ENCODE measurements at places on chromosomes 1 and 21.

- peak; percentile 51 for DNase-seq
These were observed 38.2 kb downstream of the MRPL39 start for GRCh38 chr21:25569084-25569483.

DNA sequence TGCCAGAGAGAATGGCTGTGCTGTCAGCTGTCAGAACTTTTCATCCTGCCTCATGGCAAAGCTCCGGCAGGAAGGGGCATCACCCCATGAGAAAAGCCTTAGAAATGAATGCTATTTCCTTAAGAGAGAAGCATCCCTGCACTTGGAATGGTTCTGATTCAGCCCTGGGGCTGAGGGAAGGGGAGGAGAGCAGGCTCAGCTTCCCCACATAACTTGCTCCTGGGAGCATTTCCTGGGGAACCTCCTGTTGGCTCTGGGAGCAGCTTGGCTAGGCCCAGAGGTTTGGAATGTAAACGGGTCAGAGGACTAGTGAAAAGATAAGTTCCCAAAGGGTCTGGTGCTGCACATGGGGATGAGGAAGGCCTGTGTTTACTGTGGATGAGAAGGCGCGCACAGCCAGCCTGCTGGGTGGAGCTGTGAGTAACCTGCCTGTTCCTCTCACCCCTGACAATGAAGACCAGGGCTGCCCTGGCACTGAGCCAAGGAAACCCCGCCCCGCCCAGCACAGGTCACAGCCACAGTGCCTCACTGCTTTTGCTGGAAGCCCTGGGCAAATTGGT lies 5.0 kb downstream of the PRELP start:
- DNase-seq, result peak; percentile 48

- DNase-seq, result peak; percentile 78
These were observed 5.8 kb downstream of the KISS1 start for GRCh38 chr1:204190212-204191211.

GRCh38 chr1:57033222-57034001 lies 67.6 kb upstream of the C8B start:
- DNase-seq, result no peak

GRCh38 chr1:55179177-55179835 lies 35.9 kb downstream of the USP24 start:
- peak; percentile 46 for DNase-seq

GRCh38 chr1:175070818-175071217 lies 3.2 kb downstream of the TNN start:
- no peak for DNase-seq

GRCh38 chr1:196114193-196114592 lies 494.0 kb downstream of the KCNT2 start:
- peak; percentile 68 for DNase-seq

GRCh38 chr1:222889440-222889839 lies 74.6 kb downstream of the DISP1 start:
- peak; percentile 17 for DNase-seq

DNA sequence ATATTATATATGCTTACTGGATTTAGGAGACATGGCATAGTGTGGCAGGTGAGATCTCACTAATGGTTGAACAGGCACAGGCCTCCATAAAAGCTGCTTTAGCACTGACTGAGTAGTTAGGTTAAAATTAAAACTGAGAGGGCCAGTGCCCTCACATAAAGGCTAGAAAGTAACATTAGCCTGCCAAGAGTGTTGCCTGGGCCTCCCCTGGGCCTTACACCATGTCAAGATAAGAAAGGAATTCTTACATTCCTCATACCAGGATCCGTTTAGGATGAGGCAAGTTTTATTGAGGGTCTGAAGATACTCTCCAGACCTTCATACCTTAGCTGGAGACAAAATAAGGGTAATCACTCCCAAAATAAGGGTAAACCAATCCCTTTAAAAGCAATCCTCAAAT lies 1011.8 kb downstream of the PLA2G4A start:
- peak; percentile 14 for DNase-seq

- no peak for DNase-seq
These were observed 5.2 kb downstream of the FNDC10 start for GRCh38 chr1:1594602-1595260.

GRCh38 chr1:62356257-62356835 lies 37.1 kb upstream of the KANK4 start:
- DNase-seq, result peak; percentile 92

GRCh38 chr1:23188434-23188884 lies 19.8 kb upstream of the LUZP1 start:
- DNase-seq, result no peak

GRCh38 chr1:6172549-6172948 lies 7.6 kb downstream of the CHD5 start:
- no peak for DNase-seq

GRCh38 chr1:199297887-199298286 lies 659.0 kb downstream of the PTPRC start:
- no peak for DNase-seq

GRCh38 chr21:36494557-36494956 lies 14.6 kb upstream of the CLDN14 start:
- no peak for DNase-seq

- no peak for DNase-seq
These were observed 55.1 kb downstream of the RBM11 start for GRCh38 chr21:14271053-14271452.

- no peak for DNase-seq
These were observed 3.8 kb upstream of the USP25 start for GRCh38 chr21:15725949-15726348.

GRCh38 chr21:43308101-43308814 lies 118.7 kb downstream of the SIK1 start:
- no peak for DNase-seq

DNA sequence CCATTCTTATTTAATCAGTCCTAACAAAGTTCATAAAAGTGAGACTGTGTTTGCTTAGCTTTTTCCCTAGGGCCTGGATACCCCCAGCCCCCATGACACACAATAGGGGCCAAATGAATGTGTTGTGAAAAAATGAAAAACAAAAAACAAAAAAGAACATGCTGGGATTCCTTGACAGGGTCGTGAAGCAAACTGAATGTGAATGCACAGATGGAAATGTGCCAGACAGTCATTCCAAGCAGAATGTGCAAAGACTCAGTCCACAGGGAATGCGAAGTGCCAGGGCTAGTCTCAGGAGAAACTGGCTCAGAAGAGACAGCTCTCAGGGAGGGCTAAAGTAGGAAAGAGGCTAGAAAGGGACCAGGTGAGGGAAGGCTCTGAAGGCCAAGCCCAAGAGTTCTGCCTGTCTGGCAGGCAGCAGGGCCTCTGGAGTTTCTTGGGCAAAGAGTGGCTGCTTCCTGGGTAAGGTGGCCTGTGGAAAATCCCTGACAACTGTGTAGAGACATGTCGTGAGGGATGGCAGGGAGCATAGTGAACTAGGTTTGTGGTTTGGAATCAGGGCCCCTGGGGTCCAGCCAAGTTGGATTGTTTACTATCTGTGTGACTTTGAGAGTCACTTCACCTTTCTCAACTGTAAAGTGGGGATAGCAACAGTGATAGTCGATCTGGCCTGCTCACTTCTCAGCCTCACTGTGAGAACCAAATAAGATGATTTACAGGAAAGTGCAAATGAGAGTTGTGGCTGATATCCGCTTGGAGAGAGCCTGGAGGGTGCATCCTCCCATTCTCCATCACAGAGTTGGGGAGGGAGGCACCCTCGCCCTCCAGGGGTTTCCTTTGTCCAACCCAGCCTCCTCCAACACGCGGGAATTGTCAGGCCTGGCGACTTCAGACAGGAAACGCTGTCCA lies 1.2 kb upstream of the ADAM15 start:
- DNase-seq, result no peak

DNA sequence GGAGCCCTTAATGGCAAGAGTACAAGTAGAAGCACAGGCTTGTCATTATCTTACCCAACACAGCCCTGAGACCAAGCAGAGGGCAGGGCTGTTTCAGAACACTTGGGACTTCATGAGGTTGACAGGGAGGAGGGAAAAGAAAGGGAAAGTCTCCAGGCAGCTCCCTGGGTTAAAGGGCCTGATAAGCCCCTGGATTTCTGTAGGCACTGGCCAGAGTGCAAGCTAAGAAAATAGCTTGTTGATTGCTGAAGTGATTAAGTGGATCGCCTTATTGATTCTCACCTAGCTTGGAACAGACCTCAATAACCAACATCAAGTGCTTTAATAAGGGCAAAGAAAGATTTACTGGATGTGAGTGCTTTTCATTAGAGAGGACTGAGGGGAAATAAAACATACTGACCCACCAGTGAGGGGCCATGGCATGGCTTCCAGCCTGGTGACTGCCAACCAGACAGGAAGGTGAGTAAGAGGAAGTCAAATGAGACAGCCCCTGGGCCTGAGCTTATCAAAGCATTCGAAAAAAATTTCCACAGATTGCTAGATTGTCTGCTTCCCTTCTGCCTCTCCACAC lies 121.4 kb upstream of the NFIA start:
- DNase-seq, result peak; percentile 49

- no peak for DNase-seq
These were observed 3.8 kb downstream of the IFI44L start for GRCh38 chr1:78624035-78624434.

- DNase-seq, result no peak
These were observed 81.0 kb downstream of the PDE9A start for GRCh38 chr21:42734323-42734971.

DNA sequence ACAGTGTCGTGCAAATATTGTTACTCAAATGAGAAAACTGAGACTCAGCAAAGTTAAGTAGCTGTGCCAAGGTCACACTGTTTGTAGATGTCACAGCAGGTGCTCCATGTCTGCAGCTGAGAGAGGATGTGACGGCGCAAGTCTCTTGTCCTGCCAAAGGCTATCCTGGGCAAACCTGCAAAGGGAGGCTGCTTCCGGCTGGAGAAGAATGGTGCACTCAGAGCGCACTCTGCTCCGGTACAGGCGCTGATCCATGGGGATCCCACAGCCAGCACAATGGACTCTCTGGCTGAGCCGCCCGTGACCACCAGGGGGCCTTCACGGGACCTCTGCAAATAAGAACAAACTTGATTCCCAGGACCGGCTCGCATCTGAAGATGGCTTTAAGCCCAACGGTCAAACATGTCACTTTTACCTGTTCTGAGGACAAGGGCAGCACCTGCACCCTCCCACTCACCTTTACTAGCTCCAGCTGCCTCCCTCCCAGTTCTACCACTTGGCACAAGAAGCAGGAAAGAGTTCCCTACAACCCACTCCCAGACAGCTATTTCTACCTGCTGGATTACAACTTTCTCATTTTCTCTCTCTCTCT lies 21.9 kb downstream of the RD3 start:
- DNase-seq, result peak; percentile 69

- DNase-seq, result no peak
These were observed 69.4 kb downstream of the PKN2 start for GRCh38 chr1:88753506-88753905.

DNA sequence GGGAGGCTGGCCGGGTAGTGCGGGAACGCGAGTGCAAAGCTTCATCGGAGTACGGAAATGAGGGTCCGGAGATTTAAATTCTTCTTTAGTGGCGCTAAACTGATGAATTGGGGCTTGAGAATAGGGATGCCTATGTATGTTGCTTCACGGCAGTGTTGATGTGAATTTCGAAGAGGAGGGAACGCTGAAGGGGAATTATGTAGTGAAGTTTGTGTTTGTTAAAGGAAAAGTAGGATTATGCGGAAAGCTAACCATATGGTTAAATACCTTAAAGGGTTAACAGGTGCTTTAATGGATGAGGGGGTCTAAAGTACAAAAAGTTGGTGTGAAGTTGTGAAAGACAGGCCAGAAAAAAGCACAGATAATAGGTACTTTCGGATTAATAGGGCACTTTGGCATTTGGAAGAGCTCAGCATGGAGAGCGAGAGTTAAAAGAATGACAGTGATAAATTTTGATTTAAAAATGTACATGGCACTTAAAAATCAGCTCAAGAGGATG lies 1.4 kb downstream of the HS2ST1 start:
- DNase-seq, result no peak

GRCh38 chr1:209742409-209743144 lies 13.3 kb upstream of the TRAF3IP3 start:
- DNase-seq, result peak; percentile 81

DNA sequence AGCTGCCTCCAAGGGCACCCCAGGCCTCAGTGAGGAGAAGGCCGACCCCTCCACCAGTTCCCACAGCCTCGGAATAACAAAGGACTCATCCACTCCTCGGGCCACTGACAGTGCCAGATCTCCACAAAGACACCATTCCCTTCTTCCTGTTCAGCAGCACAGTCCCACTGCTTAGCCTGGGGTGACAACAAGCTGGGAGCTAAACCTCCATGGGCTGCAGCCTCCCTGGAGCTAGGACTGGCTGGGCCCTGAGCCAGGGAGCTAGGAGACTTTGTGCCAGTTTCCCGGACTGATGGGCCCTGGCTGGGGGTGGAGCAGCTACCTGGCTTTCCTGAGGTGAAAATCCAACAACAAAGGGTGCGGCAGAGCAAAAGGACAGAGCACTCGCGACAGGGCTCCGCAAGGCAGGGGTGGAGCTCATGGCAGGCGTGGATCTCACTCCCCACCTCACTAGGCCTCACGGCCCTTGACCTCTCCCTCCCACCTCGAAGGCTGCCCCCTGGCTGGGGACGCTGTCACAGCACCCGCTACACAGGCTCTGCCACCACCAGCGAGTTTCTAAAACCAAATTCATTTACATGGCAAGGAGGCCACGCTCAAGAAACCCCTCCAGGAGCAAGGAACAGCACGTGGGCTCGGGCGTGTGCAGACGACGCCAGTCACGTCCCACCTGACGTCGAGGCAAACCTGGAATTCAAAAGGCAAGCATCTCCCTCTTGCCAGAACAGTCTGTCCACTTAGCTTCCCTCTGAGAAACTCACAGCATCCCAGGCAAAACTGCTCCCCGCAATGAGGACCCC lies 13.8 kb downstream of the SLC35E2B start:
- DNase-seq, result no peak

DNA sequence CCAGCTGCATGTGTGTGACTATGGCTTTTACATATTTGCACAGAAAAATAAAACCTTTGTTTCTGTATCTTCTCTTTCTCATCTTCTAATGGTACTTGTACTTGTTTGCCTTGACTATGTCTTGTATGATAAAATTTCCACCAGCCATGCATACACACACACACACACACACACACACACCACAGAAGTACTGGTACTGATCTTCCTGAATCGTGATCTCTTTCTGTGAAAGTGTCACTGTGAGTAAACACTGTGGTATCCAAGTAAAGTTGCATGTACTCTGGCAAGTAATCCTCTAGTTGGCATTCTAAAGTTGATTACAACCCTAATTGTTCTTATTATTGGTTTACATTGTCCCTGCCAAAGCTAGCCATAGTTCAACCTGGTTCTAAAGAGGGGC lies 176.7 kb downstream of the CRB1 start:
- DNase-seq, result peak; percentile 16

GRCh38 chr1:87980494-87980893 lies 651.8 kb downstream of the LMO4 start:
- no peak for DNase-seq

- no peak for DNase-seq
These were observed 128.9 kb downstream of the HHAT start for GRCh38 chr1:210457568-210457967.
